ENCODE measurements at places on chromosomes 16 and 17.
A peak's percentile ranks its signal among the peaks of the same experiment; 100 is the strongest.

GRCh38 chr16:87185308-87185707 lies 131.9 kb downstream of the C16orf95 start:
- H3K27me3 ChIP-seq, result no peaks in the 10 kb centered on the region
- no peaks in the 10 kb centered on the region for H3K36me3 ChIP-seq
- DNase-seq, result no peak
- no peaks in the 10 kb centered on the region for H3K4me1 ChIP-seq
- no peak overlapping the region for H3K27ac ChIP-seq
- H3K4me3 ChIP-seq, result no peak overlapping the region

DNA sequence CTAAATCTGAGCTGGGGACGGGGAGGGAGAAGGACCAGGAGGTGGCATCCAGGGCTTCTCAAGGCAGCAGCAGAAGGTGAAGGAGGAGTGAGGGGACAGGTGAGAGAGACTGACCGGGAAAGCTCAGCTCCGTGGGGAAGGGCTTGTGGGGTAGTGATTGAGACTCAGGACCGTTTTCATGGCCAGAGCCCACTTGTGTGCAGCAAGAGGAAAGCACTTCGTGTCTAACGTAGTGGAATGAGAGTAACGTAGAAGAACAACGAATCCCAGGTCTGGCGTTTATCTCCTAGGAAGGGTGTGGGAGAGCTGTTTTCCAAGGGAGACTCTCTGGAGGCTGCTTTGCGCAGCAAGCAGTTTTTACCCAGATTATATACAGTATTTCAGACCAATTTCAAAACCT lies 1.3 kb upstream of the CDH3 start:
- no peak overlapping the region for H3K4me3 ChIP-seq
- peaks cover 27% of the 10 kb centered on the region for H3K4me1 ChIP-seq
- H3K27ac ChIP-seq, result no peak overlapping the region

DNA sequence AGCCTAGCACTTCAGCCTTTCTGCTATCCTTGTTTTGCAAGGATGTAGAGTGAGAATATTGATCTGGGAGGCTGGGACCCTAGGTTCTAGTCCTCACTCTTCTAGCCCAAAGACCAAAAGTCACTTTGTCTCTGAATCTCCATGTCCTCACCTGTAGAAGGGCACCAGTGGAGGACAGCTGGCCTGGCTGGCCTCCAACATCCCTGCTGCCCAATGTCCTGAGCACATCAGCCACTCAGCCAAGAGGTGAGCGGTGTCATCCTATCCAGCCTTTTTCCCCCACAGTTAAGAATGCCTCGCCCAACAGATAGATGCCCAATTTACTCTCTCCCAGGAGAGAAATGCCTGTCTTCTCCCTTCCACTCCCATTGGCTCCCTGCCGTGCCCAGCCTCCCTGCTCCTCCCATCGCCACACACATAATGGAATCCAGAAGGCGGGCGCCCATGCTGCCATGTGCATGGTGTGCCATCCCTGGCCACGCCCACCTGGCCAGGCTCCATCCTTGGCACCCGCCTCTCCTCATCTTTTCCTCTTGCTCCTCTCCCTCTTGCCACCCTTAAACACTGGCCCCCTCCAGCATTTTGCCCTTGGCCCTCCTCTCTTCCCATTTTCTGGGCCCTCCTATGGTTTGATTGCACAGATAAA lies 157.3 kb upstream of the SDK2 start:
- H3K27me3 ChIP-seq, result no peaks in the 10 kb centered on the region
- no peaks in the 10 kb centered on the region for H3K36me3 ChIP-seq
- no peak for DNase-seq
- H3K4me1 ChIP-seq, result no peaks in the 10 kb centered on the region
- H3K27ac ChIP-seq, result no peak overlapping the region

DNA sequence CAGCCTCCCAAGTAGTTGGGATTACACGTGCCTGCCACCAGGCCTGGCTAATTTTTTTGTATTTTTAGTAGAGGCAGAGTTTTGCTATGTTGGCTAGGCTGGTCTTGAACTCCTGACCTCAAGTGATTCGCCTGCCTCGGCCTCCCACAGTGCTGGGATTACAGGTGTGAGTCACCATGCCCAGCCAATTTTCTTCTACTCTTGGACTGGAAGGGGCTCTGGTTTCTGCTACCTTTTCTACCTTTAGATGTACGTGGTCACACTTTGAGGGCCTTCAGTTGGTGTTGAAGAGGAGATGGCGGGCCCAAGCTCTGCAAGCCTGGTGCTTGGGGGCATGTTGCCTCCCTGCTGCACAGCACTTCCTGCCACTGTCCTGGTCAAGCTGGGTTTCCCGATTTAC lies 173.6 kb downstream of the PRKCA start:
- H3K27ac ChIP-seq, result no peak overlapping the region
- no peak for DNase-seq
- no peaks in the 10 kb centered on the region for H3K27me3 ChIP-seq
- H3K4me3 ChIP-seq, result no peak overlapping the region

DNA sequence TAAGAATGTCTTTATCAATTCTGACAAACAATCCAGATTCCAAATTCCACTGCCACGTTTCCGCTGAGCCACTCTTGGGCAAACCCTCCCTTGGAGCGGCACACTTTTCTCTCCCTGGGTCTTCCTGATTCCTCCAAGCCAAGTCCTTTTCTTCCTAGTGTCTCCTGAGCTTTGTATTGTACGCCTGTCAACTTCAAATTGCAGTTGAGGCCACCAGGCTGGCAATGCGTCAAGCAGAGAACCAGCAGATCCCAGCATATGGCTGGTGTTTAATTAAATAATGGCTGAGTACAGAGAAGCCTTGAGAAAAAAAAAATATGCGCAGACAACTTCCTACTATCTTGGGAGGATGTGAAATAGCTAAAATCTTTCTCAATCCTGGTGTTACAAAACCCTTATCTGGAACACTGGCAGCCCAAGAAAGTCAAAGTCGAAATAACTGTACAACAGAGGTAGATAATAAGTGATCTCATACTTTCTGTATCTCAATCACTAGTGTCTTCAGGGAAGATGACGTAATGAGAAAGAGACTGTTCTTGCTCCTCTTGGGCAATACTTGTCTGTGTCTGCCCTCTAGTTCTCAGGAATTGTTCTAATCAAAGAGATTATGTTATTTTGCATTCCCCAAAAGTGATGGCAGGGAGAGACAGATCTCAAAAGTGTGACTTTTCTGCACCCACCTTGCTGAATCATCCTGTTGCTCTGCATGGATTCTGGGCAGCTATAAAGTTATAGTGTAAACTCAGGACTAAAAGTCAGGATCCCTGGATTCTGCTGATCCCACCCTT lies 15.0 kb downstream of the SMIM36 start:
- peaks cover 18% of the 10 kb centered on the region for H3K4me1 ChIP-seq
- no peak overlapping the region for H3K4me3 ChIP-seq

DNA sequence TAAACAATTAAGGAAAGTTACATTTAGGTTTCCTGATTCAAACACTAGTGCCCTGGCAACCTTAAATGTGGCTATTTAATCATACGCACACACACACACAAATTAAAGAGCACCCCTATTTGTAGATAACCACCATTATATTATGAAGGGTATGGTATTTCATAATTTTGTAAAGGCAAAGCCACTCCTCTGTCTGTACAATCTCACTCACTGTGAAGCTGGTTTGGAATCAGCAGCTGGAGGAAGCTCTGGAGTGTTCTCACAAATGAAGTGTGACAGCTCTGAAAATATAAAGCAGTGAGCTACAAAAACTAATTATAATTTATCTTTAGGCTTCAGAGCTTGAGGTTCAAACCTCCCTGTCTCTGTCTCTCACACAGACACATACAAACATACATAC lies 57.9 kb upstream of the KCNJ16 start:
- no peak overlapping the region for H3K4me3 ChIP-seq
- H3K27me3 ChIP-seq, result no peaks in the 10 kb centered on the region
- no peak overlapping the region for H3K27ac ChIP-seq
- DNase-seq, result no peak
- peaks cover 15% of the 10 kb centered on the region for H3K4me1 ChIP-seq

- no peaks in the 10 kb centered on the region for H3K27me3 ChIP-seq
- H3K4me3 ChIP-seq, result no peak overlapping the region
- H3K36me3 ChIP-seq, result no peaks in the 10 kb centered on the region
- H3K4me1 ChIP-seq, result no peaks in the 10 kb centered on the region
These were observed 43.5 kb downstream of the LYRM9 start for GRCh38 chr17:27849474-27850185.

DNA sequence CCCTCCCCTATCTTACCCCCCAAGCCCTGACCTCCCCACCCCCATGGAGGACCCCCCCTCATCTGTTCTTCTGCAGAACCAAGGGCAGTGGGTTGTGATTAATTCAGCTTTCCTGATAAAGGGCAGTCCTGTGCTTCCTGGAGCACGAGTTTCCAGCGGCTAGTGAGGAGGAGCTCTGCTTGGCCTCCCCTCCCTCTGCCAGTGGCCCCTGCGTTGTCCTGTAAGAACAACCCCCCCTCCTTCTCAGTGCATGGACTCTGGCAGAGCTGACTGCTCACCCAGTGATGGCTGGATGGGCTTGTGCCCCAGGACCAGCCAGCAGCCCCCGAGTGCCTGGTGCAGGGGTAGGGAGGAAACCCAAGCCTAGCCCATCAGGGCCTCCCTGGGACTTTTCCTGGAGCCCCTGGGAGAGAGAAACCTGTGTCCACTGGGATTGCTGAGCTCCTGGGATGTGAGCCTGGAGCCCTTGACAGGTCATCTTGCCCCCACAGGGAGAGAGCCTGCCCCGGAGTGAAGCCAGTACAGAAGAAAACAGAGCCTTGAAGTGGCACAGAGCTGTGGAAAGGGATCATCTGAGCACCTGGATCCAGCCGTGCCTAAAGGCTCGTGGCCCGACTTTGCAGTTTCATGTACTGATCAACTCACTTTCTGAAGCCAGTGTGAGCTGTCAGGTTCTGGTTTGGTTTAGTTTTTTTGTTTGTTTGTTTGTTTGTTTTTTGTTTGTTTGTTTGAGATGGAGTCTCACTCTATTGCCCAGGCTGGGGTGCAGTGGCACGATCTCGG lies 26.5 kb downstream of the MMP15 start:
- H3K4me3 ChIP-seq, result no peak overlapping the region
- no peak overlapping the region for H3K27ac ChIP-seq
- no peak for DNase-seq
- peaks cover 19% of the 10 kb centered on the region for H3K4me1 ChIP-seq

- H3K36me3 ChIP-seq, result no peaks in the 10 kb centered on the region
- no peak overlapping the region for H3K27ac ChIP-seq
- H3K27me3 ChIP-seq, result no peaks in the 10 kb centered on the region
These were observed 316.3 kb downstream of the CBLN1 start for GRCh38 chr16:48965386-48965785.

GRCh38 chr16:27706866-27707685 lies 157.1 kb downstream of the KATNIP start:
- no peaks in the 10 kb centered on the region for H3K27me3 ChIP-seq
- no peaks in the 10 kb centered on the region for H3K4me1 ChIP-seq
- no peak overlapping the region for H3K27ac ChIP-seq
- H3K36me3 ChIP-seq, result peaks cover 41% of the 10 kb centered on the region
- no peak overlapping the region for H3K4me3 ChIP-seq

- H3K36me3 ChIP-seq, result peaks cover 46% of the 10 kb centered on the region
- DNase-seq, result no peak
- H3K27ac ChIP-seq, result no peak overlapping the region
- peaks cover 28% of the 10 kb centered on the region for H3K4me1 ChIP-seq
- H3K4me3 ChIP-seq, result no peak overlapping the region
- H3K27me3 ChIP-seq, result no peaks in the 10 kb centered on the region
These were observed 3.3 kb downstream of the ATXN2L start for GRCh38 chr16:28826141-28826540.

DNA sequence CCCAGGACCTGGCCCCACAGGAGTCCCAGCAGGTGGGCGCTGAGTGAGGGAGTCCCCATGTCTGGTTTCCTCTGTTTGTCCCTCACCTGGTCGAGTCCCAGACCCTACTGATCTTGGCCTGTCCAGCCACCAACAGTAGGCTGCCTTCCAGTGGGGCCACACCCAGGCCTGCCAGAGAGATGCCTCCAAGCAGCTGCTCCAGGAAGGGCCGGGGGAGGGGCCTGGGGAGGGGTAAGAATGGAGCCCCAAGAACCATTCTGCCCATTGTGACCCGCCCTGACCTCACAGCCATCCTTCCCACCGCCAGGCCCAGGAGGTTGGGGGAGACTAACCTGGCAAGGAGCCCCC lies 736 bp downstream of the SPATA20 start:
- H3K27me3 ChIP-seq, result no peaks in the 10 kb centered on the region
- peaks cover 43% of the 10 kb centered on the region for H3K36me3 ChIP-seq
- no peak for DNase-seq

DNA sequence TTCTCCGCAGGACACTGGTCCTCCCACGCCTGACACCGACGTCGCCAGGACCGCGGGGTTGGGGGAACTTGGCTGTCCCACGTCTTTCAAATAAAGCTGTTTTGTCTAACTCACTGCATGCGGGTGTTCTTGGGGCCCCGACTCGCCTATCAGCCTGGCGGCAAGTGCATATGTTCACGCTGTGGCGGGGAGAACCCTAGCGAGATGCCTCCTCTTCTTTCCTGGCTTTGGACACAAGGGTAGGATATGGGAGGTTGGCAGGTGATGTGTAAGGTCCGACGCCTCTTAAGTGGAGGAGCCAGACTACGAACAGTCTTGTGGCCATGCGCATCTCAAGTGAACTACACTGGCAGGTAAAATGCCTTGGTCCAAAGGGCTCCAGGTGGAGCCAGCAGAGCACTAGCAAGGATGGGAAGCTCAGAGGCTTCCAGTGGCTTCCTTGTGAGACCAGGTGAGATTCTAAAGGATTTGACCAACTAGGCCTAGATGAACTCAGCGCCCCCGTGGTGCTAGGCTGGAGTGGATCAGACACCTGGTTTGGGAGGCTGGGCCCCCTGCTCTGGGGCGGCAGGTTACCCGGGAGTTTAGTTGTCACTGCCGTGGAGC lies 873 bp upstream of the RPS2 start:
- no peaks in the 10 kb centered on the region for H3K27me3 ChIP-seq
- H3K36me3 ChIP-seq, result peaks cover 35% of the 10 kb centered on the region
- no peak for DNase-seq
- H3K4me3 ChIP-seq, result peak overlapping the region; percentile 100
- H3K4me1 ChIP-seq, result peaks cover 31% of the 10 kb centered on the region
- peak overlapping the region; percentile 99 for H3K27ac ChIP-seq

- H3K27ac ChIP-seq, result no peak overlapping the region
- no peak overlapping the region for H3K4me3 ChIP-seq
- no peak for DNase-seq
- H3K36me3 ChIP-seq, result peaks cover 88% of the 10 kb centered on the region
These were observed 25.4 kb downstream of the PELP1 start for GRCh38 chr17:4678448-4679026.

DNA sequence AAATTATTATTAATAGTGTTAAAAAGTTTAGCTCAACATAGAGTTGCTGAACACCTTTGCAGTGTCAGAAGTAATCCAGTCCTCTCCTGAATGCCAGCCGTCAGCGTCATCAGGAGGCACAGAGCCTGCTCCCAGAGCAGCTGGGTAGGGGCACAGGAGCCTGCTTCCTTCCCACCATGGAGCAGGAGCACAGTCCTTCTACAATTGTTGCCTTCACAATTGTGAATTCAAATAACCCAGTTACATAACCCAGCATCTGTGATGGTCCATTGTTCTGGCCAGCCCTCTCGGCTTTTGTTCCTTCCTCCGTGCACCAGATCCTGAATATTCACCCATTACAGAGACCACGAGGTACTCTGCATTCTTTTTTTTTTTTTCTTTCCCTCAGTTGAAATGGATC lies 393.9 kb upstream of the MAF start:
- H3K36me3 ChIP-seq, result no peaks in the 10 kb centered on the region
- H3K4me3 ChIP-seq, result no peak overlapping the region
- DNase-seq, result no peak
- H3K4me1 ChIP-seq, result no peaks in the 10 kb centered on the region
- no peaks in the 10 kb centered on the region for H3K27me3 ChIP-seq

- H3K36me3 ChIP-seq, result peaks cover 25% of the 10 kb centered on the region
- H3K27me3 ChIP-seq, result no peaks in the 10 kb centered on the region
- H3K27ac ChIP-seq, result no peak overlapping the region
- DNase-seq, result no peak
These were observed 175.4 kb downstream of the AATF start for GRCh38 chr17:37123941-37124820.
